ENCODE measurements at places on chromosomes 4 and X. TPM values are rescaled to one million over a fixed set of nuclear protein-coding genes. Genes with fewer than 3 reads are reported as not detected.

Gene MAGED4
- 7.9 TPM for total RNA-seq

Gene CFP
- 2.9 TPM for total RNA-seq

Gene TMEM271
- not detected for total RNA-seq

Gene PLP1
- 2.9 TPM for total RNA-seq

DNA sequence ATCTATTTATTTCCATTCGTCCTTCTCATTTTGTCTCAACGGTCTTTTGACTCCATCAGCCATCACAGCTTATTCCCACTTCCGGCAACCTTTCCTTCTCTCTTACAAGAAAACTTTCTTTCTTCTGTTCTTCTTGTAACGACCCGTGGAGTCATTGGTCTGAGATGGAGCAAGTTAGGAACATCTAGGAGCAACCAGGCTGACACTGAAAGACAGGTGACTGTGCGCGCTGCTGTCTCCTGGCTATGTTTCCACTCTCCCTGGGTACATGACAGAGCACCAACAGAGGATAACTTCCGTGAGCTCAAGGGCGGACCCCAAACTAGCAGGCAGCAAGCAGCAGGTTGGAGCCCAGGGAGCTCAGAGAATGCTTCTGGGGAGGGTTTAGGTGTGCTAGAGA lies 2.5 kb downstream of the FGF5 start:
- peaks cover 18% of the 10 kb centered on the region for H3K27me3 ChIP-seq
- peaks cover 2% of the 10 kb centered on the region for H3K4me1 ChIP-seq
- H3K4me3 ChIP-seq: no peak overlapping the region

- H3K4me3 ChIP-seq: no peak overlapping the region
- no peaks in the 10 kb centered on the region for H3K4me1 ChIP-seq
- no peak overlapping the region for H3K27ac ChIP-seq
Measured at GRCh38 chr4:965766-966134, 7.6 kb downstream of the DGKQ start.

- H3K4me1 ChIP-seq: no peaks in the 10 kb centered on the region
- no peaks in the 10 kb centered on the region for H3K36me3 ChIP-seq
- no peak overlapping the region for H3K4me3 ChIP-seq
- H3K27ac ChIP-seq: no peak overlapping the region
- DNase-seq: no peak
- H3K27me3 ChIP-seq: no peaks in the 10 kb centered on the region
Measured at GRCh38 chr4:81997313-81997712, 376.5 kb downstream of the HNRNPD start.

- no peaks in the 10 kb centered on the region for H3K27me3 ChIP-seq
- DNase-seq: peak; percentile 65
- H3K36me3 ChIP-seq: no peaks in the 10 kb centered on the region
- H3K4me1 ChIP-seq: no peaks in the 10 kb centered on the region
- no peak overlapping the region for H3K4me3 ChIP-seq
Measured at GRCh38 chrX:44223150-44223549, 120.3 kb downstream of the EFHC2 start.

DNA sequence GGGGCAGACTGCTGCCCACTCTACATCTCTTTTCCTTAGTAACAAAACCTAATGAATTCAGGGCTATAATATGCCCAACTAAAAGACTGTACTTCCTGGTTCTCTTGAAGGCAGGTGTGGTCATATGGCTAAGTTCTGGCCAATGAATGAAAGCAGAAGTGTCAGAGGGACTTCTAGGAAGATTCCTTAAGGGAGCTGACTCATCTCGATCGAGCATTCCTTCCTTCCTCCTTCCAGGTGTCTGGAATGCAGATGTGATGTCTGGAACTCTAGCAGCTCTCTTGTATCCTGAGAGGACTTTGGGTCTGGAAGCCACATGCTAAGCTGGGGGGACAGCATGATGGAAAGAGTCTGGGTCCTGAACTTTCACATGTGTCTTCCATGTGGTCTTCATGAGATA lies 116.2 kb upstream of the STX18 start:
- no peak overlapping the region for H3K27ac ChIP-seq
- no peaks in the 10 kb centered on the region for H3K27me3 ChIP-seq
- DNase-seq: no peak
- no peaks in the 10 kb centered on the region for H3K4me1 ChIP-seq

DNA sequence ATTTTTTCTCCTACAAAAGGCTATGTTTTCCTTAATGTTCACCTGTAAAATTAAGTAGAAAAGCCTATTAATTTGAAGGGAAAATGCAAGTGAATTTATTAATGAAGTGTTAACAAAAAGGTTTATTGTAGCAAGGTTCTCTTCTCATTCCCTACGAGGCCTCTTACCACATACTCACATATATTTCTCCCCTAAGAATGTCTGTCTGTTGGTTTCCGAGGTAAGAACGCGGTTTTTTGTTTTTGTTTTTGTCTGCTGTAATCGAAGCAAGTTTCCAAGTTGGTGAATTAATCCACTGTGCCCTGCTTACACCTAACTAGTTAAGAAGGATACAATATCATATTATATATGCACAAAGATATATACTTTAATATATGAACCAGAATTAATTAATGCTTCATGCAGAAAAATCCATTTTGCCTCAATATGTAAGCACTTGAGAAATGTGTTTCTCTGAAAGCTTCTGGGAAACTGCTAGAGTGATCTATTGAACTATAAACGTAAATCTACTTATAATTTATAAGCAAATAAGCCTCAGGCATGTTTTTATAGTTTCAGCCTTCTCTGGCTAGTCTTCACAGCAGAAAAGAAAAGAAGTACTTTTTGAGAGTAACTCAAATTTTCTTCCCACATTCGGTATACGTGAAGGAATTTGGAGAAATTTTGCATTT lies 120.8 kb downstream of the EGF start:
- no peaks in the 10 kb centered on the region for H3K27me3 ChIP-seq
- no peaks in the 10 kb centered on the region for H3K36me3 ChIP-seq
- no peaks in the 10 kb centered on the region for H3K4me1 ChIP-seq
- no peak overlapping the region for H3K27ac ChIP-seq

- no peaks in the 10 kb centered on the region for H3K27me3 ChIP-seq
- H3K4me1 ChIP-seq: no peaks in the 10 kb centered on the region
- H3K36me3 ChIP-seq: no peaks in the 10 kb centered on the region
- no peak overlapping the region for H3K27ac ChIP-seq
- H3K4me3 ChIP-seq: no peak overlapping the region
- DNase-seq: no peak
Measured at GRCh38 chr4:74613266-74613665, 168.3 kb downstream of the AREG start.

GRCh38 chrX:105190252-105190853 lies 30.1 kb downstream of the TEX13A start:
- H3K36me3 ChIP-seq: no peaks in the 10 kb centered on the region
- no peak overlapping the region for H3K27ac ChIP-seq
- no peak overlapping the region for H3K4me3 ChIP-seq

DNA sequence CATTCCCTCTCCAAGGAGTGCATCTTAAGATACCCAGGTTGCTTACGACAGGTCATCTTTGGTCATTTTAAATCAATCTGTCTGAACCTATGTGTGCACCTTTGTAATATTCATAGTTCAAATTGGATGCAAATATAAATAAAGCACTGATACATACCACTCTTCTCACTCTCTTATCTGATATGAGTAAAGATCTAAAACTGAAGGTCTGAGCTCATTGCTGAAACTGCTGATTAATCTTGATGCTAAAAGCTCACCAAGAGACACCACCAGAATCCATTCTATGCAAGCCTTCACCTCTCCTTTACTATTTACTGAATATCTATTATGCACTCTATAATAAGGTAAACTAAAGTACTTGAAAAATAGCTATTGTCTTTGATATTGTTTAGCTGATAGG lies 16.6 kb downstream of the HSD17B13 start:
- H3K4me1 ChIP-seq: no peaks in the 10 kb centered on the region
- H3K36me3 ChIP-seq: no peaks in the 10 kb centered on the region
- no peak for DNase-seq
- H3K27me3 ChIP-seq: no peaks in the 10 kb centered on the region
- no peak overlapping the region for H3K4me3 ChIP-seq

DNA sequence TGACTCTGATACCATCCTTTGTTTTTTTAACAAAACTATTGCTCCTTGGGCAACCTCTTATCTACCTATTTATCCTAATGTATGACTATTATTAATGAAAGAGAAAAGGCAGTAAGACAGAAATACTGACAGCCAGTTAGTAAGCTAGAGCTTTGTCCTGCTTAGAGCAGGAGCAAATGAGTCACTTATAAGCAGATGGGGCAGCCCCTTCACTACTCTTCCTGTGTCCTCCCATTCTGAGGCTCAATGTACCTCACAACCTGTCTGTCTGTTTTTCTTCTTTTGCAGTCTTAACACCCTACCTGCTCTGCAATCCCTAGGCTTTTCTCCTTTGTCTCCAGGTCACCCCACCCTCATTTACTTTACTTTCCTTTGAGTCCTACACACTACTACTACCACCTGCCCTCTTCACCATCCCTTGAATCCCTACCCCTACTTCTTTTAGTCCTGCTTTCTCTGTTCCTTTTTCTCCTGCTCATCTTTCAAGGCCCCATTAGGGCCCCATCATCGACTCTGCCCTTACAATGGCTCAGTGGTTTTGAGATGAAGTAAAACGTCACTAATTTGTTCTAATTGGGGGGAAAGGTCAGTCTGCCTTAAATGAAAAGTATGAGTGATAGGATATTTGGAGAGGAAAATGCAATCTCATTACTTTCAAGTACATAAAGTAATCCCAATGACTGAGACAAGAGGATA lies 294.3 kb downstream of the GUCY2F start:
- H3K4me1 ChIP-seq: no peaks in the 10 kb centered on the region
- H3K36me3 ChIP-seq: no peaks in the 10 kb centered on the region

GRCh38 chr4:136414981-136415380 lies 1117.3 kb downstream of the PCDH18 start:
- H3K27me3 ChIP-seq: no peaks in the 10 kb centered on the region
- no peak overlapping the region for H3K4me3 ChIP-seq
- H3K27ac ChIP-seq: no peak overlapping the region
- DNase-seq: no peak
- no peaks in the 10 kb centered on the region for H3K36me3 ChIP-seq

DNA sequence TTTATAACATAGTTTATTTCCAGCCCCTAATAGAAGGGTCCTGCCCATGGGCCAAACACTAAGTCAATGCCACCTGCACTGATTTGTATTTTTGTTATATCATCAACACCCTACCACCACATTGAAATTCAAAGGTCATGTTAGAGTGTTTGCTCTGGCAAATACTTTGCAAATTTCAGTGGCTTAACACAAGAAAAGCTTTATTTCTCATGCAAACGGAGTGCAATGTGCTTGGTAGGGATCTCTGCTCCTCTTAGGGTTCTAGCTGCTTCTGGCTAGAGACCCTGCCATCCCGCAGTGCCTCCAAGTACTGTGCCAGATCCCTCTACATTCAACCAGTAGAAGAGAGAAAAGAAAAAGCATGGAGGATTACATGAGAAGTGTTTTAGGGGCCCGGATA lies 230.8 kb upstream of the TET2 start:
- no peak overlapping the region for H3K4me3 ChIP-seq
- H3K27me3 ChIP-seq: no peaks in the 10 kb centered on the region
- no peak for DNase-seq
- H3K27ac ChIP-seq: no peak overlapping the region
- no peaks in the 10 kb centered on the region for H3K36me3 ChIP-seq
- no peaks in the 10 kb centered on the region for H3K4me1 ChIP-seq
